LoVo (cell line): ENCODE measurements at places on chromosomes 6 and 20.
A peak's percentile ranks its signal among the peaks of the same experiment; 100 is the strongest.

DNA sequence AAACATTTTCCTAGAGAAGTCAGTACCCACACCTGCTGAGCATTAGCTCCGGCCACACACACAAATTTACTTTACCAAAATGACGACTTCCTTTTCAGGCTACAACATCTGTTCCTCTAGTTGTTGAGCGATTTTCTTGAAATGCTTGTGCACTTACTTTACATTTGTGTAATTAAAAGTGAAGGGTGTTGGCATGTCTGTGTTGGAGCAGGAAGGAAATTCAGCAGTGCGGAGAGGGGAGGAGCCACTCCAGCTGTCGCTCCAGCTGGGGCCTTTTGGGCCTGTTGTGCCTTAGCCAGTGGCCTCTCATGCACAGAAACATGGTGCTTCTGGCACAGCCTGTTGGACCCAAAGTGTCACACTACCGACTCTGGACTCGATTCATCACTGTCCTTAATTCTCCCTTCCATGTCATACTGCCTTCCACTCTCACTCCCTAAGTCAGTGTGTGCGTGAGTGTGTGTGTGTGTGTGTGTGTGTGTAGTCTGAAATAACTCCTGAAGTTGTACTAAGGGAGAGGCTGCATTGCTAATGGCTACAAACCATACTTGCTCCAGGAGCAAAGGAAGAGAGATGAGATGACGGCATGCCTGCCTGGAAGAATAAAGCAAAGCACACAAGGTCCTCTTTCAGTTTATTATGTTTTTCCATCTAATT lies 191.8 kb upstream of the ARG1 start:
- DNase-seq = no peak

- no peak for DNase-seq
Observed at GRCh38 chr6:46476301-46476700, 14.9 kb downstream of the RCAN2 start.

DNA sequence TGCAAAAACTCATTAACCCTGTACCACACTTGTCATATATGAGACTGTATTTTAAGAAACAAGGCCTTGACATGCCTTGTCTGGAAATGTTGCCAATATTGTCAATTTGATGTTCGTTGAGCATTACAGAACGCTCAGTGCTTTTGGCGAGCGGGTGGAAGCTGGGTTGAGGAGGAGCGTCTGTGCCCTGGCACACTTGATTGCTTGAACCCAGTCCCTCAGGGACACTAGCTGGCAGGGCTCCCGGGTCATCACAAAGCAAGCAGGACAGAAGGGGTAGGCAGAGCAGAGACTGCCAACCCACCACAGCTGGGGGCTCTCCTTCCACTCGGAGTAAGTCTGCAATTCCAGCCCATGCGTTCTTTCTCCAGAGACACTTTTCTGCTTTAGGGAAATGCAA lies 286.3 kb downstream of the KHDC1L start:
- no peak for DNase-seq

- no peak for DNase-seq
Observed at GRCh38 chr20:35561268-35561667, 19.4 kb downstream of the ERGIC3 start.

DNA sequence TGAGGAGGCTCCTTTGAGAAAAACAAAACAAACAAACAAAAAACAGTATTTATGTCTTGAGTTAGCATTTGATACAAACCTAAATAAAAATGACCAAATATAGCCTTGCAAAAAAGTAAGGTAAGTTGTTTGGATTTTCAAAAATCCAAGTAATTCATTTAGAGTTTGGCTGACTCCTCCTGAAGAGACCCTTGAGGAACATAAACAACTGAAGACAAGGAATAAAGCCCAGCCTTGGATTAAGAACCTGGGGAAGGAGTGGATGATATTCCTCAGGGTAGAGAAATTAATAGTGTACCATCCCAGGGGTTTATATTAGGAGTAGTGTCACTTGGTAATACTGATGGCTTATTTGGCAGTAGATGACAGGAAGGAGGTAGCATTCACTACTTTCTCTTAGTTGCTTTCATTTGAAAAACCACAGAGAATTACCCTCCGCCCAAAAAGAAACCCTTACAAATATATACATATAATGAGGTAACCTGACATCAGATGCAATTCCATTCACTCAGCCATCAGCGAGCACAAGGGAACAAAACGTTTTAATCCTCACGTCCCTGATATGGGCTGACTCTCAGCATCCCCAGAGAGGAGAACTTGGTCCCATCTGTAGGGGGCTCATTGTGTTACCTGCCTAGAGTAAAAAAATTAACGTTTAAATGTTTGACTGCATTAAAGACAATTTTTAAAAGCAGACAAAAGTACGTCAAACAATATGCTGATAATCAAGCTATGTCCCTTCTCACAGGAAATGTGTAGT lies 57.0 kb downstream of the SOBP start:
- DNase-seq = no peak

GRCh38 chr6:110425816-110426215 lies 10.4 kb upstream of the DDO start:
- no peak for DNase-seq

- DNase-seq = no peak
Observed at GRCh38 chr6:145898376-145898775, 65.8 kb downstream of the SHPRH start.

GRCh38 chr6:2403546-2403945 lies 158.1 kb upstream of the GMDS start:
- no peak for DNase-seq

DNA sequence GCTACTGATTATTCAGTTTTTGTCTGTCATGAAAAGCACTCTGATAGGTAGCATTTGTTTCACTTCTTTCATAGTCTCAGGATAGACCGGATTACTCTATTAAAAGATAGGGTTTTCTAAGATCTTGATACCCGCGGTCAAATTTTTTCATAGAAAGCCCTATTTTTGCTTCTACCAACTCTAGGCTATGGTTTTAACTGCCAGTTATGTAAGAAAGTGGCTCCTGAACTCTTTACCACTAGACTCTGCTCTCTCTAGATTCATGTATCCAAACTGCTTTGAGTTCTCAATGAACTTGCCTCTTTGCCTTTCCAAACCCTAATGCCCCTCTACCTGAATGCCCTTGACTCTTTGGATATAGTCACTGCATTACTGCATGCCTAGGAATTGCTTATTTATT lies 70.3 kb downstream of the HIVEP1 start:
- no peak for DNase-seq

GRCh38 chr6:88135578-88136114 lies 30.5 kb downstream of the CNR1 start:
- DNase-seq = no peak

- no peak for DNase-seq
Observed at GRCh38 chr6:41527721-41528408, 18.3 kb upstream of the FOXP4 start.

DNA sequence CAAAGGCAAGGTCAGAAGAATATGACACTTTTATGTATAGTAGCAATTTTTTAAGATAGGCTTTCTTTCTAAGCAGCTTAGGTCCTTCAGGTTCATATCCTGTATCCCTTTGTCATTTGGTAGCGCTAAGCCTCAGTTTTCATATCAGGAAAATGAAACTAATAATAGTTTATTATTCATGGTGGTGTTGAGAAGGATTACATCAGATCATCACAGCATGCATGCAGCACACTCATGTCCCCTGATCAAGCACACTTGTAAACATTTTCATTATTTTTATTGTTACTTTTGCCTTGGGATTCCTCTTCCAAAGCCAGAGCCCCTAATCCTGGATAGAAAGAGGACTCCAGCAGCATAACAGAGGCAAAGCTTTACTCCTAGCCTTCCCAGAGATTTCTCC lies 70.2 kb upstream of the ADGRF1 start:
- DNase-seq = peak; percentile 48

DNA sequence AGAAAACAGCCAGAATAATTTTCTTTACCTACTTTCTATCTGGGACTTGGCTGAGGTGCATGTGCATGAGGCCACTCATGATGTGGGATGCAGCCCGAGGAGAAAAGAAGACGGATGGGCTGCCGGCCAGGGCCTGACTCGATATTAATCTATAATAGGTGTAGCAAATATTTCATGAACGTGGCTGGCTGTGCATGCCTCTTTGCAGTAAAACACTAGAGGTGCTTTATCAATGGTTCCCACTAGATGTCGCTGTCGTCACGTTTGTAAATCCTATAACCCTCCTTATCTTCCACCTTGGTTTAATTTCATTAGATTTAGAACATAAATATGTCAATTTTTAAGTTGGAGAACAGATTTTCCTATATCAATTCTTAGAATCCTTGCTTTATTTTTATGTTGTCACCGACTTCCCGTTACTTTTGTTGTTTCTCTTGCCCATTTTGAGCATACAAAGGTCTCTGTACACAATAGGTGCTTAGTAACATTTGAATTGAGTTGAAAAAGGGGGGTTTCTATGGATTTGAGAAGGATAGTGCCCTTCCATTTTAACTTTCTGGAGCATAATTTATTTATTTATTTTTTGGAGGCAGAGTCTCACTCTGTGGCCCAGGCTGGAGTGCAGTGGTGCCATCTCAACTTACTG lies 19.6 kb upstream of the FERMT1 start:
- peak; percentile 73 for DNase-seq

DNA sequence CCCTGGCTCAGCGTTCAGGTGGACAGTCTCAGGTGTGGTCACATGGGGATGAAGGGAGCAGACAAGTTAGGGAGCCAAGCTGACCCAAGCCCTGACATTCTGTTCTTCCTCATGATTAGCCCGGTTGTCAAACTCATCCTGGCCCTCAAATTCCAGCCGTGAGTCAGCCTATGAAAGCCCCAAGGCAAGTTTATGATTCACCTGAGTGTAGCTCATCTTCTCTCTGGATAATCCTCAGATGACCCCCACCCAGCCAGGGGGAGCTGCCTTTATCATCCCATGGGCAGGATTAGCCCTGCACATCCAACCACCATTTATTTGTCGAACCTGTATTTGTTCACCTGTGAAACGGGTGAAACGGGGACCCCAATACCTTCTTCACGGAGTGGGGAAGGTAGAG lies 161.9 kb downstream of the DHX35 start:
- DNase-seq = no peak

- DNase-seq = no peak
Observed at GRCh38 chr6:130354322-130354721, 11.5 kb upstream of the TMEM200A start.

GRCh38 chr6:156109713-156110112 lies 654.1 kb upstream of the NOX3 start:
- DNase-seq = no peak

DNA sequence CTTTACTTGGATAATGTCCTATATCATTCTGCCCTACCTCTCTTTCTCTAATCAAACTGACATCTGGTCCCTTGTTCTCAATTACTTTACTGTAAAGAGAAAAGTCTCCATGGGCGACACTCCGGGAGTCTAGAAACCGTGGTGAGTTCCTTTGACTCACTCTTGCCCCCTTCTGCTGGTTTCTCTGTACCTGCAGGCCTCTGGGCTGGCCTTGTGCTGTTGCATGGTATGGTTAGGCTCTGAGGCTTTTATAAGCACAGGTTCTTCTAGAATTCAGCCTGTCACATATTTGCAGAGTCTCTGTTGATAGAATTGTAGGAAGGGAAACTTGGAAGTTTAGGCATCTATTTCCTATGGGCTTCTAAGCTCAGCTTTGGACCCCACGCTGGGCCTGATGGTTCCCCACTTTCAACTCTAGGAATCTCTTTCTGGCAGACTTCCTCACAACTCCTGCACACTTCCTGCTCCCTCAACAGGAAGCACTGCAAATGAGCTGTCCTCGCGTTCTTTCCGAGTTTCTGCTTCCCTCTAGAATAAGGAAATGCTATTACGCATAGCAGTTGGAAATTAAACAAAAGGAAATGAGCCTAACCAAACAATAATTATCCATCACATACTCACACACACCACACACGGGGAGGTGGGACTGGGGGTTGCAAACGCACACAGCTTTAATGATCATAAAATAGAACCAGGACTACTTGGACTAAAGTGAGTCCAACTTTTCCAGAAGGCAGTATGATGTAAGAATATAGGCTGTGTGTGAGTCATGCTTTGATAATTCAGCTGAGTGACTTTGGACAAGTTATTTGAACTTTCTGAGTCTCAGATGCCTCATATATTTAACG lies 683.3 kb downstream of the QKI start:
- DNase-seq = no peak
